ENCODE measurements at places on chromosomes 3 and 15.

- DNase-seq = no peak
Observed at GRCh38 chr3:165839296-165840076, 2.3 kb upstream of the BCHE start.

GRCh38 chr15:67511606-67512005 lies 9.3 kb upstream of the C15orf61 start:
- DNase-seq = no peak

DNA sequence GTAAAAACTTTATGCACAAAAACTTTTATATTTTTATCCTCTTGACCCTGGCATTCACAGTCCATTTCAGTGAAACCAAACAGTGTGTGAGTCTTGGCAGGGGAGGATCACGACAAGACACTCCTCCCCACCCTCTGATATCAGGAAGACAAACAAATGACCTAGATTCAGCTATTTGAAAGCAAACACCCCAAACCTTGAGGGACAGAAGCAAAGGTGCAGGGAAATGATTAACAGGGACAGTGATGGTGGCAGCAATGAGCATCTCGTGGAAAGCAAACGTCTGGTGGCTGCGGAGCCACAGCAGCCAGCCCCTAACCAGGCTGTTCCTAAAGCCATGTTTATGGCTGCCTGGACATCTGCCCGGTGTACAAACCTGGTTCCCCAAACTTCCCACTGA lies 52.1 kb downstream of the FSIP1 start:
- no peak for DNase-seq

- no peak for DNase-seq
Observed at GRCh38 chr3:67415511-67415910, 238.9 kb downstream of the SUCLG2 start.

- DNase-seq = no peak
Observed at GRCh38 chr3:114727373-114727772, 419.7 kb downstream of the ZBTB20 start.

GRCh38 chr3:180252683-180253082 lies 215.9 kb upstream of the PEX5L start:
- no peak for DNase-seq

GRCh38 chr3:129596194-129597086 lies 10.0 kb downstream of the PLXND1 start:
- DNase-seq = no peak

- DNase-seq = no peak
Observed at GRCh38 chr15:31352911-31353811, 26.5 kb downstream of the KLF13 start.

- DNase-seq = no peak
Observed at GRCh38 chr3:30350011-30350410, 256.4 kb upstream of the TGFBR2 start.

- no peak for DNase-seq
Observed at GRCh38 chr3:157920822-157921700, 185.2 kb downstream of the SHOX2 start.

DNA sequence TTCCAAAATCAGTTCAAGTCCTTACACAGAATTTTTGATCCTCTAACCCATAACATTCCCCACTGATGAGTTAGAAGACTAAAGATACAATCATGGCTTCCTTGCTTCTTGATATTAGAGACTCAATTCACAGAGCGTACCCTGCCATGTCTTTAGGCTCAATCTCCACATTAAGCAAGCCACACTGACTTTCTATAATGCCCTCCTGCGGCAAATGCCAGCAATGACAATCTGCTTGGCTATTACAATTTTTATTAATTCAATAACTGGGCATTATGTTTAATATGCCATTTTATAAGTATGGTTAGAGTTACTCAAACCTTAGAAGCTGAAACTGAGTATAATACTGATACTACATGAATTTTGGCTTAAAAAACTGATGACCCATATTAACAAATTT lies 479.7 kb upstream of the NR2F2 start:
- DNase-seq = no peak

Data from activated naive CD4-positive, alpha-beta T cell (primary cell).